ENCODE measurements at places on chromosomes 4 and X. TPM values are rescaled to one million over a fixed set of nuclear protein-coding genes. Genes with fewer than 3 reads are reported as not detected.

GRCh38 chrX:11267425-11267824 lies 25.8 kb upstream of the AMELX start:
- DNase-seq, result no peak

- no peak for DNase-seq
These were observed 84.8 kb upstream of the ZNF827 start for GRCh38 chr4:146023334-146023967.

DNA sequence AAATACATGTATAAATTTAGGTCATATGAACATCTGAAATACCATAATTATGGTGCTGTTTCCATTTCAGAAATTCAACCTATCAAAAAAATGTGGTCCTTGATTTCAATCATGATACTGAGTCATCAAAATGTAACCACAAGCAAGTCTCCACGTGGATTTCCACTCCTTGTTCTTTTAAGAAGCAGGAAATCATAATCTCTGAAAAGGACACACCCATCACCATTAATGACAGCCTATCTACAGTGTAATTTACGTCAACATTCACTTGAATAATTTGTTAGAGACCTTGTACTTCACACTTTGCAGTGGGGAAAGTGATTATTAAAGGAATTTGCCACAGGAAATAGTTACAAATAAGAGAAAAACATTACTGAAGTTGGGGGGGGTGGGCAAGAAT lies 17.7 kb upstream of the SLC7A11 start:
- DNase-seq, result no peak

DNA sequence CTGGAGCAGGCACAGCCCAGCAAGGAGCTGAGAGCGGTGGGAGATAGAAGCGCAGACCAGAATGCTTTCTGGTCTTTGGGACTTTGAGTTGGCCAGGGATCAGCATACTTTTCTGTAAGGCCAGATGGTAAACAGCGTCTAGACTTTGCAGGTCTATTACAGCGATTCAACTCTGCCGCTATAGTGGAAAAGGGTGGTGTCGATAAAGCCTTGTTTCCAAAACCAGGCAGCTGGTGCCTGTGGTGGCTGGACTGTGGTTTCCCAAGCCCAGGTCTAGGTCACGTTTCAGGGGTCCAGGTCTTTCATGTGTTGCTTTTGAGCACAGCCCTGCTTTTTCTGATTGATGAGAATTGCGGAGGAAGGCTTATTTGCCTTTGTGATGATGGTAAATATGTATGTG lies 40.1 kb downstream of the HTT-AS start:
- no peak for DNase-seq

DNA sequence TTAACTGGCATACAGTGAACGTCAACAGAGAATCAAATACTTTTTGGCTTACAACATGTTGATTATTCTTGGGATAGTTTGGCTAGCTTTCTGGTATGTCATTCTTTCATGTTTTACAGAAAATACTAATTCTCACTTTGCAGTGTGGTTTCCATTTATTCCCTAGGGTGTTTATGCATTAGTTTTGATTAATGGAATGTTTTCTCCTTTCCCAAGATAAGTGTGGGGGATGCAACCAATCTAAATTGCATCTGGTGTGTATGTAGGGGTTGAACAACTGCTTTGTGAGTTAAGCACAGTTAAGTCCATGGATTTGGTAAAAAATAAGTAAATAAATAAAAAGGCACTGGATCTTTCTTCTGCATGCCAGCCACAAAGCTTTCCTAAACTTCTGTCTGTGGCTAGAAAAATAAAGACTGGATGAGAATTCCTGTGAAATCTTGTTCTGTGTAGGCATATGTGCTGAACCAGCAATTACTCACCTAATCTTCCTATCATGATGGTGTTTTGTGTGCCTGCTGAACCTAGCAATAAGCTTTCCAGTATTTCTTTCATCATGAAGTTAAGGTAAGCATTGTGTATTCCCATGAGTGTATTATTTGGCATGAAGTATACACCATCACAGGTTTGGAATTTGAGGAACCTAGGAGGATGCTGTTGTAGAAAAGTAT lies 50.6 kb upstream of the TENM3 start:
- no peak for DNase-seq

The BEX4 gene
- total RNA-seq, result 80.1 TPM

The FAM236D gene
- total RNA-seq, result not detected

The PLP2 gene
- total RNA-seq, result 28.2 TPM
